Kidney tubule cell (primary cell): ENCODE measurements at places on chromosomes 12 and 14.
A peak's percentile ranks its signal among the peaks of the same experiment; 100 is the strongest.

DNA sequence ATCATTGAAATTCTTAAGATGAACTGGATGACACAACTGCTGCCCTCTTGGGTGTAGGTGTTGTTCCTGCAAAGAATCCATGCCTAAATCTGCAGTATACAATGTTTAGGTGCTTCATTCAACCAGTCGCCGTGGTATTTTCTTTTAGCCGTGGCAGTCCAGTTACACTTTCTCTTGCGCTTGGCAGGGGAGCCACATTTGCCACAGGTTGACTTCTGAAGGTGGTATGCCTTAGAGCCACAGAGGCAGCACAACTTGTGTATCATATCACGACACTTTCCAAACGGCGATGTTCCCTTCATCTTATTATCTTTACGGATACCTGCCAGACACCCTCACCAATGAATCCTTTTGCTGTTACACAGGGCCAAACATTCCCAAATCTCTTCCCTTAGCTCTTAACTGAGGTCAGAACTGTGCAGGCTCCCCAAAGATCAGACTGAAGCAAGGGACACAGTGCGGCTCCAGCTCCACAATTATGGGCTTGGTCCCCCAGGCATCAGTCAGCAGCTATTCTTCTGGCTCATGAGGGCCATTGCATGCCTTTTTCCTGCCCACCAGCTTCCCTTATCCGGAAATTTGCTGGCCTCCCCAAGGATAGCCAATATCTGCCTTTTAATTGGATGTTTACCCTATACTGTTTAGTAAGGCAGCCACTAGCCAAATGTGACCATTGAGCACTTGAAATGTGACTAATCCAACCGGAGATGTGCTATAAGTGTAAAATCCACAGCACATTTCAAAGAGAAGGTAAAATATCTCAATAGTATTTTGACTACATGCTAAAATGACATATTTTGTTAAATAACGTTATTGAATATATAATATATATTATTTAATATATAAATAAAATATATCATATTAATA is 50.7 kb downstream of the SENP1 start:
- no peak for DNase-seq

DNA sequence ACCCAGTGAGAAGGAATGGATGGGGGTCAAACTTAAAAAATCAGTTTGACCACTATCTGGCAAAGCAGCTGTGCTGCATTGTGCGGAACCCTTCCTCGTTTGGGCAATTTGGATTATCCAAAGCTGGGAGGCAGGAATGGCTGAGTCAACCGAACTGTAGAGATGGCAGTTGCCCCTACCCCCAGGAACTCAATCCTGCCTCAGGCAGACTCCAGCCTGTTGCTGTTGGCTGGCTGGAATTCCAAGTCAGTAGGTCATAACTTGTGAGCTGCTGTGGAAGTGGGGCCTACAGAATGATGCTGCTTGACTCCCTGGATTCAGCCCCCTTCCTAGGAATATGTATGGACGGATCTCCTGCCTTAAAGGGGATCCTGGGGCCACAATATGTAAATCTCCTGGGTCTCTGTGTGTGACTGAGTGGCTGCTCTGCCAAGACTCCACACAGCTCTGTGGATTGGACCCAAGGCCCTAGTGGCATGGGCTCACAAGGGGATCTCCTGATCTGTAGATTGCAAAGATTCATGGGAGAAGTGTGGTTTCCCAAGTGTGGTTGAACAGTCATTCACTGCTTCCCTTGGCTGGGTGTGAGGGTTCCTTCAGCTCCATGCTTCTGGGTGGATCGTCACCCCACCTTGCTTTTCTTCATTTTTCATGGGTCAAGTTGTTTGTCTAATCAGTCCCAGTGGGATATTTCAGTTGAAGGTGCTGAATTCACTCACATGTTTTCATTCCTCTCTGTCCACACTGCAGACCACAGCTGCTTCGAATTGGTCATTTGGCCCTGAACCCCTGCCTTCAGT is 19.2 kb downstream of the LUM start:
- no peak for DNase-seq

GRCh38 chr14:77580964-77581505 is 35.4 kb downstream of the SPTLC2 start:
- DNase-seq: peak; percentile 34

GRCh38 chr12:109065154-109065852 is 12.9 kb downstream of the USP30 start:
- DNase-seq: peak; percentile 29

GRCh38 chr12:56792678-56793077 is 29.6 kb downstream of the HSD17B6 start:
- no peak for DNase-seq

DNA sequence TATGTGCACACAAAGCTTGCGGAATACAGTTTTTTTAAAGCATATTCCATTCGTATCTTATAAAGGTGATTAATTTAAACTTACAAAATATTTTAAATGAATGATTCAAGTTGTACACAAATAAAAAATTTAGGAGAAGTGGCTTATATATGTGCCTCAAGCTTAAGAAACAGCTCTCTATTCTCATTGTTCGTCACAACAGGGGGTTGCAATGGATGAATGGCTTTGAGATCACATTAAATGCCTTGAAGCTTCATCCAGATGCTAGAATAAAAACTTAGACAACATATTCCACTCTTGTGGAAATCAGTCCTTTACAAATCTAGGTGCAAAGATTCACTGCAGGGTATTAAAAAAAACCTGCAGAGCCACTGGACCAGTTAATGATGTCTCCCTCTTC is 303.9 kb upstream of the LRFN5 start:
- no peak for DNase-seq

DNA sequence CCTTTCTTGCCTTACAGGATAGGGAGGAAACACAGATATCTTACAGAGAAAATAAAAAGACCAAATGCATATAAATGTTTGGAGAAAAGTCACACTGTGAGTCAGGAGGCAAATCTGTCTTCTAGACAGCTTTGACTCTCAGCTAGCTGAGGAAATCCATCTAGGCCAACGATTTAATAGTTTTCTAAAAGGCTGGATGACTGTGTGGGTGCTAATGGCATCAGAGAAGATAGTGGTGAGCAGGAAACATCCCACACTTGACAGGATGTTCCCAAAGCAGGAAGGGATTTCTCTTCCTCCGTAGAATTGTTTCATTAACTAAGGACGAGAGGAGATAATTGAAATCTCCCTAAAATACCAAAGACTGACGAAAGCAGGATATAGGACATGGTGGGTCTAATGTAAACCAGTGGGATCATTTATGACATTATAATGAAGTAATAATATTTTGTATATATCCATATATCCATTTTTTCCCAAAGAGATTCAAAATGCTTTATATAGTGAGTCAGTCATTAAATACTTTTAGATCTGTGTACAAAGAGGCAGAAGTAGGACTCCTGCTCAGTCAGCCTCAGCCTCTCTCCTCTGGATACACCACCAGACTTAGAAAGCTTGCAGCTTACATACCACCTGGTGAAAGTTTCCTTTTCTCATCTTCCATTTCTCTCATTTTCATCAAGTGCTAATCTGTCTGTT is 44.3 kb upstream of the PSMA6 start:
- DNase-seq: no peak

- peak; percentile 51 for DNase-seq
Observed at GRCh38 chr12:80472911-80473500, 29.0 kb downstream of the PTPRQ start.
